ENCODE measurements at places on chromosomes 16 and 17. TPM values are rescaled to one million over a fixed set of nuclear protein-coding genes. Genes with fewer than 3 reads are reported as not detected.

SLFN13 gene
- total RNA-seq: 8.2 TPM

ODAD4 gene
- total RNA-seq: 0.34 TPM

APOBR gene
- 65.4 TPM for total RNA-seq

HAS3 gene
- total RNA-seq: 4.6 TPM

OTOA gene
- 0.25 TPM for total RNA-seq

RASD1 gene
- 19.2 TPM for total RNA-seq

OR1D2 gene
- not detected for total RNA-seq

PRSS33 gene
- not detected for total RNA-seq

INTS2 gene
- total RNA-seq: 9.2 TPM

HSPB9 gene
- not detected for total RNA-seq

ZNF821 gene
- 12.7 TPM for total RNA-seq

ZNF423 gene
- 6.7 TPM for total RNA-seq

SLC12A3 gene
- not detected for total RNA-seq

UBE2G1 gene
- total RNA-seq: 51.9 TPM

GNGT2 gene
- total RNA-seq: 1.7 TPM

RAP1GAP2 gene
- 45.3 TPM for total RNA-seq

SULT1A1 gene
- 138 TPM for total RNA-seq

MFAP4 gene
- total RNA-seq: 19.0 TPM

ST6GALNAC1 gene
- total RNA-seq: 363 TPM

BAIAP3 gene
- total RNA-seq: 5.6 TPM

CWC25 gene
- 21.7 TPM for total RNA-seq

OTOP3 gene
- 0.38 TPM for total RNA-seq

C17orf67 gene
- total RNA-seq: 3.4 TPM

KIF2B gene
- not detected for total RNA-seq

ALOX15 gene
- total RNA-seq: 0.23 TPM

CES1 gene
- total RNA-seq: 9.8 TPM

KRT20 gene
- total RNA-seq: 553 TPM

CD7 gene
- total RNA-seq: 12.3 TPM

CSH1 gene
- not detected for total RNA-seq

RAB11FIP4 gene
- total RNA-seq: 40.7 TPM

ADGRG1 gene
- 104 TPM for total RNA-seq

CA5A gene
- 0.05 TPM for total RNA-seq

PYDC1 gene
- not detected for total RNA-seq

PPL gene
- 22.1 TPM for total RNA-seq

SLFN11 gene
- total RNA-seq: 4.2 TPM

KIF19 gene
- 0.73 TPM for total RNA-seq

AOC2 gene
- total RNA-seq: 0.92 TPM

ASGR1 gene
- total RNA-seq: 0.35 TPM

PPP1R1B gene
- 362 TPM for total RNA-seq

MMP2 gene
- total RNA-seq: 153 TPM

HCRT gene
- not detected for total RNA-seq

VMP1 gene
- total RNA-seq: 257 TPM

JUP gene
- 320 TPM for total RNA-seq

ZNF771 gene
- total RNA-seq: 4.3 TPM

EVPL gene
- 13.3 TPM for total RNA-seq

WNT3 gene
- total RNA-seq: 0.29 TPM

TBC1D26 gene
- total RNA-seq: not detected

TPPP3 gene
- 3.8 TPM for total RNA-seq

PIGQ gene
- 37.8 TPM for total RNA-seq

HIGD1B gene
- total RNA-seq: not detected

KRTAP4-3 gene
- total RNA-seq: not detected

DLG4 gene
- total RNA-seq: 34.5 TPM

CA4 gene
- 673 TPM for total RNA-seq

AMFR gene
- 116 TPM for total RNA-seq

GJC1 gene
- 5.7 TPM for total RNA-seq

KRT33A gene
- total RNA-seq: not detected
